Activated CD8-positive, alpha-beta memory T cell treated with anti-CD3 and anti-CD28 coated beads, Interleukin-2, amount 10 ng/mL, durations not matched to agents 7 days and 5 days (primary cell): ENCODE measurements at places on chromosomes 16 and 17.

DNA sequence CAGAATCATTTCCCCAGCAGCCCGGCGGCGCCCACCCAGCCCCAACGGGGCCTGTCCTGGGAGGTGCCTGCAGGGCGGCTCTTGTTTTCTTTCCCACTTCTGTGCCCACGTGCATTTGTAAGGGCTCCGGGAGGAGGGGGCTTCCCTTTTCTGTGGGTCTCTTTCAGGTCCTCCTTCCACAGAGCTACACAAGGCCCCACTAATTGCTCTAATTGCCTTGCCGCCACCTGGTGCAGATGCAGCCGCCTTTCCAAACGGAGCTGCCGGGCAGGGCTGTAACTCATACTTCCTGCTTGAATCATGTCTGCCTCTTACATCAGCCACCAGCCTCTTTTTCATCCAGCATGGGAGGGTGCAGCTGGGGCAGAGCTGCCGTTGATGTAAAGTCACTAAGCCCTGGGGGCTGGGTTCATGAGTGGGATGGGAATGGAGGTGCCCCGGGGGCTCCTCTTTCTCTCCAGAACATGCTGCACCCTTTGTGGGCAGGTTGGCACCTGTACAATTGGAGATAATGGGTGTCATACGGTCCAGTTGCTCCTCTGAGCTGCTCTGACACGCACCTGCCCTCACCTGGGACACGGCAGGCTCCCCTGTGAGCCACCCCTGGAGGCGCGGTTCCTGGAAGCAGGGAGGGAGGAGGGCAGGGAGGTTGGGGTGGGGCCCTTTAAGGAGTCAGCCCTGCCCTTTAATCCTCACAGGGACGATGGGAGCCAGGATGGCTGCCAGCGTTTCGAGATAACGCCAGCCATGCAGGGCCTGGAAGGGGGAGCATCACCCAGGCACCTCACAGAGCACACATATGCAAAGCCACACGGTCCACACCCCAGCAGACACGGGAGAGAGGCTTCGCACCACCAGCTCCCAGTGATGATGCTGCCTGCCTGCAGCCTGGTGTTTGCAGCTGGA, 41.1 kb upstream of the KLHDC4 start:
- peak; percentile 71 for DNase-seq

GRCh38 chr16:57871456-57871855, 69.2 kb upstream of the KIFC3 start:
- DNase-seq, result no peak

DNA sequence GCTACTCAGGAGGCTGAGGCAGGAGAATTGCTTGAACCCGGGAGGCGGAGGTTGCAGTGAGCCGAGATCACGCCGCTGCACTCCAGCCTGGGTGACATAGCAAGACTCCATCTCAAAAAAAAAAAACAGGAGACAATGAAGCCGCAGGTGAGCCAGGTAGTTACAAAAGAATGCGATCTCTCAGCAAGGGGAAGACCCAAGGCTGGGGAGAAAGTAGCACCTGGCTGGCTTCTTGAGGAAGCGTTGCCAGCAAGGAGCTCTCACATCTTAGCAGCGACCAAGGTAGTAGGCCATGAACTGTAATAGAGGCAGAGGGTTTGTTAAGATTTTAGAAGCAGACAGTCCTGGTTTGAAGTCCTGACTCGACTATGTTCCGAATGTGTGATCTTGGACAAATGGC, 175.0 kb downstream of the AIPL1 start:
- DNase-seq, result no peak

DNA sequence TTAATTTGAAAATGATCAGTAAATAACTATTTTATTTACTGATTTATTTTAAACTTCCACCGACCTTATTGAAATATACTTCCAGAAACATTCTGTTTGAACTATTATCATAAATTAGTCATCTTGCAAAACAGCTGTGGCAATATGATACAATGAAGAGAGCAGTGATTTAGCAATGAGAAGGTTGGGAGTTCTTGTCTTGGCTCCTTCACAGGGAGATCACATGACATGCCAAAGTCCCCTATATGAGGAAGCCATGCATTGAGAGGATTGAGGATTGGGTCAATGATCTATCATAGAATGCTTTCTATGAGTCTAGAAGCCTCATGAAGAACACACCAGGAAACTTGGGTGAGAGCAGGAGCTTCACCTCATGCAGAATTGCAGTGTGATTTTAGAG, 222.7 kb downstream of the LGALS9B start:
- no peak for DNase-seq

GRCh38 chr17:15350777-15351477, 9.5 kb upstream of the TEKT3 start:
- no peak for DNase-seq

DNA sequence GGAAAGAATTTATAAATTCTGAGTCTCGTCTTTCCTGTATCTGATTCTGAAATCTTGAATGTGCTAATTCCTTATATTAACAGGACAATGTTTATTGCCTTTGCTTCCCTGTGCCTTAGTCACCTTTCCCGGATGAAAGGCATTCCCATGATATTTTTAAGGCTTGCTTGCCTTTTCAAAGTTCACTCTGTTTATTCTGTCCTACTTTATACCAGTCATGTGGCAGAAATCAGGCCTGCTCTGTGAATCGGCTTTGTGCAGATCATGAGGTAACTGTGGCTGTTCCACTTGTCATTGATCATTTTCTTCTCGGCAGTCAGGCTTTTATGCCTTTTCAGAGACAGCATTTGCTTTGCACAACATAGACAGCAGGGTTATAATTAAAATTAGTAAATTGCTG, 28.8 kb upstream of the ABCC11 start:
- no peak for DNase-seq

- no peak for DNase-seq
Measured at GRCh38 chr16:55809386-55809785, 23.5 kb downstream of the CES1 start.

DNA sequence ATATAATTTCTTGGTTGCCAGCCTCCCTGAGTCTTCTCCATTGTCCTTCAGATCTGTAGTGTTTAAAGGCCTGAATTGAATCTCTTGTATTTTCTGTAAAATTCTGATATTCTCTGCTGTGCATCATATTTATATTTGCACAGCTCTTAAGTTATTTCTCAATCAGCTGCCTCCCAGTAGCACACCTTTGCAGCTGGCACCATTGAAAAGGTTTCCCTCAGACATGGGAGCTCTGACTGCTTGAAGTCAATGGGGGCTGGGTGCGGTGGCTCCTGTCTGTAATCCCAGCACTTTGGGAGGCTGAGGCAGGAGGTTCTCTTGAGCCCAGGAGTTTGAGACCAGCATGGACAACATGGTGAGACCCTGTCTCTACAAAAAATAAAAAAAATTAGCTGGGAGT, 40.4 kb downstream of the PITPNC1 start:
- DNase-seq, result no peak

DNA sequence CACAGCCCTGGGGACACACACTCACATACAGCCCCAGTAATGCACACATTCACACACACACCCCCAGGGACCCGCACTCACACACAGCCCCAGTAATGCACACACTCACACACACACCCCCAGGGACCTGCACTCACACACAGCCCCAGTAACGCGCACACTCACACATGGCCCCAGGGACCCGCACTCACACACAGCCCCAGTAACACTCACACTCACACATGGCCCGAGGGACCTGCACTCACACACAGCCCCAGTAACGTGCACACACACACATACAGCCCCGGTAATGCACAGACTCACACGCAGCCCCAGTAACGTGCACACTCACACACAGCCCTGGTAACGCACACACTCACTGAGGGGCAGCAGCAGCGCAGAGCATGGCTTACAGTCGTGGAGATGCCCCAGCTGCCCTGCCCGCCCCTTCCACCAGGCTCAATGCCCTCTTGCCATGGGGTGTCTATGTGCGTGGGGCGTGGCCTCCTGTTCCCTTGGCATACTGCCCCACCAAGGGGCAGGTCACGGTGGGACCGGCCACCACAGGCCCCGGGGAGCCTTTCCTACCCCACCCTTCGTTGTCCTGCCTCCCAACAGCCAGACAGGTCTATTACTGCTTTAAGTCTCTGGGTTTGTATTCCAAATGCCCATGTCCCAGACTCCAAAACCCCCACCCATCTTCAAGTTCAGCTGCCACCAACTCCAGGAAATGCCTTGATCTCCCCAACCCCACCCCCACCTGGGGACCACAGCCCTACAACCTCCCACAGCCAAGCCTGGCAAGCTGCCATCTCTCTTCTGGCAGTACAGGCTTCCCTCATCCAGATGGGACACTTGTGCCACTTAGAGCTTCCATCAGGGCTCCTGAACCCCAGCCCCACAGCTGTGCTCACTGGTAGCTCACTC, 2.7 kb downstream of the CCDC102A start:
- peak; percentile 51 for DNase-seq

GRCh38 chr16:57756424-57757325, 21.1 kb downstream of the KATNB1 start:
- no peak for DNase-seq
